ENCODE measurements at places on chromosomes 5 and 9.

DNA sequence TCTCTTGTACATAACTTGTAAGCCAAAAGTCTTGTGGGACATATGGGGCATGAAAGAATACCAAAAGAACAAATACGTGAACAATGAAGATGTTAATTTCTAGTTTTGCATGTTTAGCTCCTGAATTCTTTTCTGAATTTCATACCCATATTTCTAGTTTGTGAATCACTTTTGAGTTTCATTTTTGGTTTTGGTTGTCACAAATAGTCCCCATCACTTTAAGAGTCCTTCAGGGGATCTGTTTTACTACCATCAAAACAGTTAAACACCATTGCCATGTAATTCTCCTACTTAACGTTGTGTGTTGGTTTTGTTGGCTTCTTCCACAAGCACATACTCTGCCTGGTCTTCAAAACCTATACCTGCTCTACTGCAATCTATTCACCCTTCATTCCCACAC is 27.0 kb downstream of the VCAN start:
- DNase-seq, result no peak

DNA sequence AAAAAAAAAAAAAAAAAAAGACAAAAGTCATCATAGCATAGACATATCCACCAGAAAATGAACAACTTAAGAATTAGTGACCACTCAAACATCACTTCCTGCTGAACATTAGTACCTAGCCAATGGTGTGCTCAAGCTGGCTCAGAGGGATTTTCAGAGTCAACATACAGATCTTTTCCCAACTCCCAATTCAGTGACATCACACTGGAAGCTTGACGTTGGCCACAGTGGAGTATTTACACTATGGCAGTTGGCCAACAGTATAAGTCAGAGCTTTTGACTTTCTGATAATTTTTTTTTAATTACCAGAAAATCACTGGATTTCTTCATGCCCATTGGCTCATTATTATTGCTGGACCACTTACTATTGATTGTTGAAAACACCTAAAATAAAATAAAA is 383.5 kb downstream of the ARHGEF28 start:
- no peak for DNase-seq

GRCh38 chr5:89613222-89613956 is 730.4 kb upstream of the MEF2C start:
- no peak for DNase-seq

GRCh38 chr5:53604309-53604708 is 43.9 kb downstream of the NDUFS4 start:
- no peak for DNase-seq

GRCh38 chr9:91625331-91625730 is 201.7 kb upstream of the NFIL3 start:
- no peak for DNase-seq

GRCh38 chr5:23433534-23434315 is 73.7 kb upstream of the PRDM9 start:
- DNase-seq, result no peak

- no peak for DNase-seq
Measured at GRCh38 chr5:35004200-35004599, 43.5 kb downstream of the AGXT2 start.

DNA sequence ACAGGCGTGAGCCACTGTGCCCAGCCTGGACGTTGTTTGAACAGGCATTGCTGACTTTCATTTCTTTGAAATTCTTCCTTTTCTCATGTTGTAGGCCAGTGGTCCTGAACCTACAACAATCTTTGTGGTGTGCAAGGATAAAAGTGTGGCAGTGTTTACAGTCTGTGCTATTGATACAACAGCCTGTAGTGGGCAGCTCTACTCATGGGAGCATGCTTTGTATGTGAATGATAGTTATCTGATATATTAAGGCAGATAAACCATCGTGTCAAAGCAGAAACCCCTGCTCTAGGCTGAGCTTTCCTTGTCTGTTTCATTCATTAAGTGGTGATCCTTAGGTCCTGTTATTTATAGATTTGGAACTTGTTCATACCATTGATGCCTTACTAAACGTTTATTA is 42.6 kb downstream of the CSNK1G3 start:
- no peak for DNase-seq

DNA sequence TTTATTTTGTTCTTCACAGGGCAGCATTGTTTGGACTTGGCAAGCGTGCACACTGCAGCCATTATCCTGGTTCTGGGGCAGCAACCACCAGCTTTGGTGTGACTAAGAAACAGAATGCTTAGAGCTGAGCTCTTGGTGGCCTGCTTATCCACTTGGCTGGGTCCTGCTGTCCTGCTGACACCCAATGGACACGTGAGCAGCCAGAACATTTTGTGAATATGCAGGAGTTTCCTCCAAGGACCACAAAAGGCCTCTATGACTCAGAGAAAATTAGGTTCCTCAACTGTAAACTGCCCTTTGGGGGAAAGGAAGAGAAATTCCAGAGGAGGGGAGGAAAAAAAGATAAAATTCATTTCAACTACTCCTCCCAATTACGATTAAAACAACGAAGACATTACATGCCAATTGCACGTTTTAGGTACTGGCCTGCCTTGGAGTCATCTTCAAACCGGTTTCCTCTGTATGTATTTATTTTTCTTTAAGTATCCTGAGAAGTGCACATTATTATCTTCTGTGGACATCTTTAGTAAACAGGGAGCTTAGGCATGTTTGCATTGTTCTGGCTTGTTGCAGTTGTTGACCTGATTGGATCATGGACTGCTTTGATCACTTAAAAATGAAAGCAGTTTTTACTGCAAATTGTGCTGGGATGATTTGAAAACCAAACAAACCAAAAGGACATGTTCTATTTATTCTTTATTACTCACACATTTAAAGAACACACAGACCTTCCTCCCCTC is 82.3 kb upstream of the TLE4 start:
- no peak for DNase-seq

DNA sequence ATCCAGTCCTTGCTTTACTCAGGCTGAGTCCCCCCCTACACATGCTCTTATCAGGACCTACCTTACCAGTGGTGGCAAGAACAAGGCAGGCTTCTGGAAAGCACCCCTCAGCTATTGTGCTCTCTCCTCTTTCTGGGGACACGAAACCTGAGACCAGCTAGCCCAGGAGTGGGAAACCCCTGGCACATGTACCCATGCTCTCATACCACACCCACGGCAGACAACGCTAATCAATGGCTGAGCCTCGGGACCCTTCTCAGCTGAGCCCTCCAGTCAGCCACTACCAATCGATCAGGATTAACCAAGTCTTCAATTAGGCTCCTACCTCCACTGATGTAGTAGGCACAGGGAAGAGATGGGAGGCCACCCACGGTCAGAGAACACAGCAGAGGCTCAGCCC is 65.1 kb downstream of the VAV2 start:
- DNase-seq, result no peak

- DNase-seq, result no peak
Measured at GRCh38 chr5:103889500-103890209, 327.1 kb upstream of the NUDT12 start.

- no peak for DNase-seq
Measured at GRCh38 chr5:143509758-143510221, 106.3 kb upstream of the NR3C1 start.

GRCh38 chr9:123710299-123710698 is 219.6 kb downstream of the DENND1A start:
- no peak for DNase-seq

GRCh38 chr9:81052846-81053245 is 636.5 kb downstream of the TLE1 start:
- no peak for DNase-seq

- DNase-seq, result no peak
Measured at GRCh38 chr9:133717113-133718031, 20.8 kb downstream of the SARDH start.

DNA sequence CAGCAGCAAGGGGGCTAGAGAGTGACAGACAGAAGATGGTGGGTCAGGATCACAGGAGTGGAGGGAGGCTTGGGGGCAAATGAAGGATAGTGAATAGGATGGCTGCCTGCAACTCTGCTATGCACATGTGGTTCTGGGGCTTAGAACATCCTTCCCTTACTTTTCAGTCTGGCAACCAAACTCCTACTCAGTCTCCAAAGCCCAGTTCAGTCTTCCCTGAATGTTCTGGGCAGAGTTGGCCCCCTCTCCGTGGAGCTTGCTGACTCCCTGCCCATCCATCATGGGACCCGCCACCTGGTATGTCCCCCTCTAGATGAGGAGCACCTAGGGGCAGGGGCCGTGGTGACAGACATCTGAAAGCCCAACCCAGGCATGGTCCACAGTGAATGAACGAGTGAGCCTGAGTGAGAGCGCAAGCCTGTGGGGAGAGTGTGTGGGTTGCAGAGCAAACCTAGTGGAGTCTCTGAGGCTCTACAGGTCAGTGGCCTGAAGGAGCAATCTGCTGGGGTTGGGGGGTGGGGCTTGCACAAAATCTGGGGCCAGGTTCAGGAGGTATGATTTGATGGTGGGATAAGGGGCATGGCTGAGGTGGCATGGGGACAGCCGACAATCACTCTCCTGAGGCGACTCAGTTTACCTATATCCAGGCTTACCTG is 180.6 kb downstream of the FGF18 start:
- no peak for DNase-seq

- no peak for DNase-seq
Measured at GRCh38 chr5:170306381-170306831, 8.8 kb upstream of the LCP2 start.

GRCh38 chr5:172266071-172266675 is 17.4 kb downstream of the UBTD2 start:
- no peak for DNase-seq

DNA sequence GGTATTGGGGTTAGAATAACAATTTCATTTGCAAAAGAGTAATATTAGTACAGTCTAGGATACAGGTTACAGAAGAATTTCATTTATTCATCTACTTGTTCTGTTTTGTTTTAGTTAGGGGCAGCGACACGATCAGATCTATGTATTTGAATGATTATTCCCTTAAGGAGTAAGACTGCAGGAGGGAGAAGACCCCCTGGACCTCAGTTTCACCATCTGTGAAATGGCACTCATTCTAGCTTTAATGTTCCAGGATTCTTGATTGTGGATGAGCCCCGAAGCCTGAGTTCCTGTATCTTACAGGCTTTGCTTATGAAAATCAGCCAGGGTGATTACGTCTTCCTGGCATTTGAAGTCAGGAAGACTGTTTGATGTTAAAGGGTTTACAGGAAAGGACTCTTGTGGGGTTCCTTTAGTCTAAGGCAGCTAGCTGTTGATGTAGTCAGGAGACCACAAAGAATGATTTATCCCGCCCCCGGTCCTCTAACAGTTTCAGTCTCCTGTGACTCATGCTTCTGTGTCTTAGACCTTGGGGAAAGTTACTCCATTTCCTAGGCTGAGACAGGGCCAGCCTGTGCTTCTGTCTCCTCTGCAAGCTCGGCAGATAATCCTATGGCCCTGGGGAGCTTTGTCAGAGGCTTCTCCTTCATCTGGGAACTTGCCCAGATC is 11.5 kb downstream of the SMIM3 start:
- DNase-seq, result no peak

- DNase-seq, result no peak
Measured at GRCh38 chr5:90786756-90787155, 228.2 kb downstream of the ADGRV1 start.

DNA sequence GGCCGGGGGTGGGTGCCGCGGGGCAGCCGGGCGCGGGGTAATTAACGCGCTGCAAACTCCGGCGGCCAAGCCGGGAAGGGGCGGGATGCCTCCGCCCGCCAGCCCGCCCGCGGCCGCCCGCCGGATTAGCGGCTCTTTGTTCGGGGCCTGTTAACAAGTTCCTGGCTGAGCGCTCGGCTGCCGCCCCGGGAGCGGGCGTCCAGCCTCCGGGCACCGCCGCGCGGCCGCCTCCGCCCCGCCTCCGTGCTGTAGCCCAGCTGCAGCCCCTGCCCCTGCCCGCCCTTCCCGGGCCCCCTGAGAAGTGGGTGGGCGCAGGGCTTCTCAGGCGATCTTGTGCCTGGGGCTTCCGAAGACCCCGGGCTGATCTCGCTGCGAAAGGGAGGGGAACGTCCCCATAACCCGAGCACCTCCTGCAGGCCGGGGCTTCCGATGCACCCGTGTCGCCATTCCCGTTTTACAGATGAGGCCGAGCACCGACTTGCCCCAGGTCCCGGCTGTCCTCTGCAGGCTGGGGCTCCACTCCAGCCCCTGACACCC is 7.5 kb downstream of the UNC5A start:
- no peak for DNase-seq

- DNase-seq, result no peak
Measured at GRCh38 chr9:122904466-122904822, 715 bp downstream of the RC3H2 start.

DNA sequence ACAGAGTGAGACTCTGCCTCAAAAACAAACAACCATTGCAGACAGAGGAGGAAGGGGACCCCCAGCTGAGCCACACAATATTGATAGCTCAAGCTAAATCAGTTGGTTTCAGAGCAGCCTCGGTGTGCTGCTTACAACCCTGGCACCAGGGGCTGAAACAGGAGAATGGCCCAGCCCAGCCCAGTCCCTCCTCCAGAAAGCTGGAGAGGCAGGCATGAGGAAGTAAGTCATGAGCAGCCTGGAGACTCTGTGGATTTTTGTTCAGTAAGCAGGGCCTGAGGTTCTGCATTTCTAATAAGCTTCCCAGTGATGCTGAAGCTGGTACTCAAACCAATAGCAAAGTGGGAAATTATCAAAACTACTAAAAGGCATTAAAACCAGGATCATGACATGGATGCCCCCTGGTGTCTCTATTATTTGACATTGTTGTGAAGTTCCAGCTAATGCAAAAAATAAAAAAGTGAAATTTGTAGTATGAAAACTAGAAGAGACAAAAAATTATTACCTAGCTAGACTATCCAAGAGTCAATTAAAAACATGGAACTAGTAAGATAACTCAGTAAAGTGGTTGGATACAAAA is 14.2 kb downstream of the PRRT1B start:
- DNase-seq, result no peak

- no peak for DNase-seq
Measured at GRCh38 chr9:254516-254915, 39.9 kb downstream of the DOCK8 start.

Data from osteocyte (in vitro differentiated cells).